ENCODE measurements at places on chromosomes 7 and 10.

GRCh38 chr10:130188195-130189175 is 52.3 kb downstream of the GLRX3 start:
- peak overlapping the region; percentile 65 for H3K27ac ChIP-seq
- H3K4me1 ChIP-seq = no peaks in the 10 kb centered on the region
- H3K27me3 ChIP-seq = peaks cover 9% of the 10 kb centered on the region
- no peak for DNase-seq
- peaks cover 10% of the 10 kb centered on the region for H3K36me3 ChIP-seq

DNA sequence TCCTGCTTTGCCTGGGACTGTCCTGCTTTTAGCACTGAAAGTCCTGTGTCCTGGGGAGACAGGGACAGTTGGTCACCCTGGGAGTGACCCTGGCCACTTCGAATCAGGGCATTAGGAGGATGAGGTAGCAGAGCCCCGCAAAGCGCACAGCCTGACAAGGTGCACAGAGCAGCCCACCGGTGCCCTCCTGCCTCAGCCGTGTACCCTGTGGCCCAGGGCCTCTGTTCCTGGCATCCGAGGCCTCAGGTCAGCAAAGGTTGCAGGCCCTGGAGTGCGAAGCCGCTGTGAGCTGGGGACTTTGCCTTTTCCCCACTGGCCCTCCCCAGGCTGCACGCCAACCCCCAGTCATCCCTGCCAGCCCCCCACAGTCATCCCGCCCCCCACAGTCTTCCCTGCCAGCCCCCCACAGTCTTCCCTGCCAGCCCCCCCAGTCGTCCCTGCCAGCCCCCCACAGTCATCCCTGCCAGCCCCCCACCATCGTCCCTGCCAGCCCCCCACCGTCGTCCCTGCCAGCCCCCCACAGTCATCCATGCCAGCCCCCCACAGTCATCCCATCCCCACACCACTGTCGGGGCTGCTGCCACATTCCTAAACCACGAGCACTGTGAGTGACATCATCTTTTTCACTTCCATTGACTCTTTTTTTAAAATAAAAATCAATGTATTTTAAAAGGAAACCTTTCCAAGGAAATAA is 91.8 kb downstream of the RGS10 start:
- H3K27ac ChIP-seq = no peak overlapping the region
- H3K27me3 ChIP-seq = no peaks in the 10 kb centered on the region
- H3K4me1 ChIP-seq = no peaks in the 10 kb centered on the region
- no peak for DNase-seq

DNA sequence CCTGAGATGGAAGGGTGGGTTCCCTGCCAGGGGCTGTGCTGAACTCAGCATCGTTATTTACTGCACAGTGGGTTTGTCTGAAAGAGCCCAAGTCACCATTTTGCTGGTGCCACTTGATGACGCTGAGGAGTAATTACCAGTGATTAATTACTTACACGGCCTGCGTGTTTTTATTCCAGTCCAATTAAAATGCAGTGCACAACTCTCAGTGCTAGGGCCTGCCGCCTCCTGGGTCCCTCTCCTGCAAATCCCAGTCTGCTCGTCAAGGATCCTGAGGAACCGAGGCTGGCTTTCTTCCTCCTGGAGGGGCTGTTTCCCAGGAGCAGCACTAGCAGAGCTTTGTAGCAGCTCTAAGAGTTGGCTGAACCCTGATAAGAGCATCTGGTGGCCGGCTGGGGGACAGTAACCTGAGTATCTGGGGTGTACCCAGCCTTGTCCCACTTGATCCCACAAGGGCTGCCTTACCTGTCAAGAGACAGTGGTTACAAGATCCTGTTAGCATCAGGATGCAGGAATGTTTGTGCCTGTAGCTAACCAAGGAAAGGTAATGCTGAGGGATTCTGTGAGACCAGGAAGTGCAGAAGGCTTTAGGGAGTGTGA is 45.1 kb upstream of the LRRC4 start:
- no peaks in the 10 kb centered on the region for H3K27me3 ChIP-seq
- H3K27ac ChIP-seq = no peak overlapping the region
- H3K36me3 ChIP-seq = peaks cover 4% of the 10 kb centered on the region
- H3K4me1 ChIP-seq = peaks cover 3% of the 10 kb centered on the region
- no peak for DNase-seq

DNA sequence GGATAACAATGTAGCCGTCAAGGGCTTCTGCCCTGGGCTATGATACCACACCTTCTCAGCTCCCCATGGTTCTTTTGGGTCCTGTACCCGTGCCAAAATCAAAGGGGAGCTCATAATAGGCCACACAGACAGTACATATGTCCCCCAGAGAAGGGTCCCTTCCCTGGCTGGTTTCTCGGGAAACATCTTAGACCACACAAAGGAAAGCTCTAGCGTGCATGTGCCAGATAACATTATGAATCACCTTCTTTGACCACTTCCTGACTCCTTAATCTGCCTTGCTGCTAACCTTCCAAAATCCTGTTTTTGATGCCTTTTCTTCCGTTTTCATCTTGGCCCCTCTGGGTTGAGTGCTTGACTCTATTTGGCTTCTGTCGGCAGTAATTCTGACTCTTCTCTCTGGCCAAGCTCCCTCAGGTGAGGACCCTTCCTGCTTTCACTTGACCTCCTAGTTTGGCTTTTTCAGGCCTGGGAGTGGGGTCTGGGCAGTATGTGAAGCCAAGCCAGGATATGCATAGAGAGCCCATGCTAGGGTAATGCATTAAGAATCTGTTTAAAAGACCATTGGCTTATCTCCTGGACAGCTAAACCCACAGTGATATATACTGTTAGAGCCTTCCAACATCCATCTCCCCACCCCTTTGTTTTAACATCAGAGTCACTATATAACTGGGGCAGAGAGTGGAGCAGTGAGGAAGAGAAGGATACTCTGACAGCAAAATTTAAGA is 84.8 kb downstream of the ANLN start:
- peak overlapping the region; percentile 3 for H3K27ac ChIP-seq
- peak overlapping the region; percentile 5 for H3K4me3 ChIP-seq
- no peak for DNase-seq
- no peaks in the 10 kb centered on the region for H3K27me3 ChIP-seq
- peaks cover 23% of the 10 kb centered on the region for H3K4me1 ChIP-seq

GRCh38 chr7:4211261-4211660 is 470.8 kb upstream of the FOXK1 start:
- H3K36me3 ChIP-seq = no peaks in the 10 kb centered on the region
- H3K4me1 ChIP-seq = no peaks in the 10 kb centered on the region
- H3K27ac ChIP-seq = no peak overlapping the region
- no peaks in the 10 kb centered on the region for H3K27me3 ChIP-seq

GRCh38 chr10:58016614-58017013 is 251.1 kb downstream of the IPMK start:
- H3K27me3 ChIP-seq = no peaks in the 10 kb centered on the region
- DNase-seq = no peak
- no peak overlapping the region for H3K4me3 ChIP-seq
- H3K36me3 ChIP-seq = no peaks in the 10 kb centered on the region
- H3K27ac ChIP-seq = no peak overlapping the region
- no peaks in the 10 kb centered on the region for H3K4me1 ChIP-seq

DNA sequence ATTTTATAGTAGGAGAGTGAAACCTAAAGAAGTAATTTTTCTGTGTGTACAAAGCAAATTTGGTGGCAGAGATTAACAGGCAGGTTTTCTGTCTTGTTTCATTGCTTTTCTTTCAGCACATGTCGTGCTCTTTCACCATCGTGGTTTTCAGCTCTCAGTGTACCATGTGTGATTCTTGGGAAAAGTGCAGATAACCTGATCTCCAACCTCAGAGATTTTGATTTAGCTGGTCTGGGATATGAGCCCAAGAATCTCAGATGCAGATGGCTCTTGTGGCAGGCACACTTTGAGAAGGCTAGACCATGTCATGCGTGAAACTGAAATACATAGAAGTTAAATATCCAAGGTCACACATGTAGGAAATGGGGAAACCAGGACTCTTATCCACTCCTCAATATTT is 317.4 kb downstream of the EXOC4 start:
- H3K4me1 ChIP-seq = no peaks in the 10 kb centered on the region
- H3K36me3 ChIP-seq = no peaks in the 10 kb centered on the region
- H3K27me3 ChIP-seq = peaks cover 2% of the 10 kb centered on the region
- no peak for DNase-seq

- no peak overlapping the region for H3K27ac ChIP-seq
- H3K4me3 ChIP-seq = no peak overlapping the region
- peaks cover 11% of the 10 kb centered on the region for H3K27me3 ChIP-seq
- no peaks in the 10 kb centered on the region for H3K4me1 ChIP-seq
Observed at GRCh38 chr10:624605-625332, 64.7 kb downstream of the DIP2C start.

Measured in activated T-helper 1 cell treated with anti-CD3 and anti-CD28 coated beads, Interleukin-12 subunit alpha, Interleukin-12 subunit beta, Interleukin-2, Interleukin-4 antibody, amounts not matched to agents 30 ng/mL and 10 ng/mL and 1 ng/mL, durations not matched to agents 14 hours and 24 hours and 36 hours (primary cell).